ENCODE measurements at places on chromosomes 6 and 20.

DNA sequence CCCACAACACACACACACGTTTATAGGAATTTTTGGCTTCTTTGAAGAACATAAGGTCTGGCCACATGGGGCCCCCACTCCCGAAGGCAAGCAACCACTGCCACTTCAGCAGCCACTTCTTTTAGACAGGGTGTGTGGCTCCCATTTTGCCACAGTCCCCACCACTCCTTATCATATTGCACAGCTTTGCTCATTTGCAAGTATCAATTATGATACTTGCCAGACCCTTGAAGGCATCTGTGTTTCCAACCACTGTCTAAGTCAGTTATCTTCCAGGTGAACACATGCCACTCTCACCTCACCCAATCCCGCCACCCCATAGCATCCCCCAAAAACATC, 73.1 kb downstream of the NOL4L start:
- DNase-seq = no peak

DNA sequence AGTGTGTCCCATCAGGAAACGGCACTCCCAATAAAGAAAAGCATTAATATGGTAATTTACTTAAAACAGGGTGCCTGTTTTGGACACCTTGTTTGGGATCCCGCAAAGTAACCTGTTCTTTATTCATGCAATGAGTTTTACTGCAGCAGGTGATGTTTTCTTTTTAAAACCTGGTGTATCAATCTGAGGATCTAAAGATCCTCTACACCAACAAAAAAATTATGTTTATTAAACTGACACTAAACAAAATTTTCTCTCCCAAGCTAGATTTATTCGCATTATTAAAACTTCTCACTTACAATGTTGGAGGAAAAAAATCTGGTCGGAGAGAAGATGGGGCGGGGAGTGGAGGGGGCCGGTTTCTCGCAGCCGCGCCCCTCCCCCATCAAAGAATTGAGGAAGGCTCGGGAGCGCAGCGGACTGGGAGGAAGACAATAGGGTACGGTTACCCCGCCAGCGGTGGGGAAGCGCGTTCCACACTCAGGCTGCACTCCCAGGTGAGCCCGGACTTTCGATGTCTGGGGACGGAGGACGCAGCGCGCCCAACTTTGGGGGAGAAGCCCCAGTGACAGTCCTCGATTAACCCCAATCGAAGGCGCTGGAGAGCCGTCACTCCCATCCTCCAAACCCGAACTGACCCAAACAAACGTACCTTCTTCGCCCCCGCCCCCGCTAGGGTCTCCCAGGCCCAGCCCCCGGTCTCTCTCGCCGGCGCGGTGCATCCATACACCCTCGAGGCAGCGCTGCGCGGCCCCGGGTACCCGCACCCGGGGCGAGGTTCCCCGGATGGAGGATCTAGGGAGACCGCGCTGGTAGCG, 1.3 kb downstream of the CD24 start:
- no peak for DNase-seq

DNA sequence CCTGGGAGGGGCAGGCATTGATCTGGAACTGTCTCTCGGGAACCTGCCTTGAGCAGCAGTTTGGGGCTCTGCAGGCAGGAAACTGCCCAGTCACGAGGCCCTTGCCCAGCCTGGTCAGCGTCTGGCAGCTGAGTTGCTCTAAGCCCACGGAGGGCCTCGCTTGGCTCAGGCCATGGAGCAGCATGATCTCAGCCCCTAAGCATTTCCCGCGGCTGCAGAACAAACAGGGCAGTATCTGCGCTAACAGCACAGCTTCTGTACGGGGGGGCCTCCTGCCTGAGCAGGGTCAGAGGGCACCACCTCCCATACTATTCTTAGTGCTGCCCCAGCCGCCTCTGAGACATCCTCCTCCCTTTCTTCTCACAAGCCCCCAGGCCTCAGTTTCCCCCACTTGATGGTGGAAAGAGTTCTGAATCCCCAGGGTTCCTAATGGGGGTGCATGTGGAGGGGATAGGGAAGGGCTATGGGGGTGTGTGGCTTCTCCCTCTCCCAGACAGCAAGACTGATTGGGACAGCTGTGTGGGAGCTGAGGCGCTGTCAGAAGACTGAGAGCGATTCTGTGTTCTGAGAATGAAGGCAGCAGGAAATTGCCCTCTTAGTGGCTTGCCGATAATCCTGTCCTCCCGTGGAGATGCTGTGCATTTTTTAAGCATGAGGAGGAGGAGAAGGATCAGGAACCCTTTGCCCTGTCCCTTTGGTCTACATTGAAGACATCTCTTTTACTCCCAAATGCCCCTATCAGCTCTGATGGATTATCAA, 46.4 kb downstream of the MOCS1 start:
- no peak for DNase-seq

DNA sequence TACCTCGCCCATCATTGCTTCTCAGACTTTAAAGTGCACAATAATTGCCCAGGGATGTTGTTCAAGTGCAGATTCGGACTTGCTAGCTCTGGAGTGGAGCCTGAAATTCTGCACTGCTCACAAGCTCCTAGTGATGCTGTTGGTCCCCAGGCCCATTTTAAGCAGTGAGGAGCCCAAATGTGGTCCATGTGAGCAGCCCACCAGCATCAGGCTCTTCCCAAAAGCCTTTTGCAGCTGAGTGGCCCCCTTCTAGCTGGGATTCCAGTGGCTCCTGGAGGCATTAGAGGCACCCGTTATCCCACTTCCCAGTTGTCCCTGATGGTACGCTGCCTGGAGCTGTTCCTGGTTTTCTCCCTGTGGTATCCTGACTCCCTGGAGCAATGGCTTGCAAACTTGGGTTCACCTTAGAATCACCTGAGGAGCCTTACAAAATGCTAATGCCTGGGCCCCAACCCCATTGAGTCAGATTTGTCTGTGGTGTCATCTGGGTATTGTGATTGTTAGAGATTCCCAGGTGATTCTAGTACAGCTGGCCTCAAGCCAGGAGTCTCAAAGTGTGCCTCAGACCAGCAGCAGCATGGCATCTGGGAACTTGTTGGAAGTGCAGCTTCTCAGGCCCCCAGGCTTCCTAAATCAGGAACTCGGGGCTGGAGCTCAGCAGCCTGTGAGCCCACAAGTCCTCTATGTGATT, 186.9 kb upstream of the SLC24A3 start:
- no peak for DNase-seq

DNA sequence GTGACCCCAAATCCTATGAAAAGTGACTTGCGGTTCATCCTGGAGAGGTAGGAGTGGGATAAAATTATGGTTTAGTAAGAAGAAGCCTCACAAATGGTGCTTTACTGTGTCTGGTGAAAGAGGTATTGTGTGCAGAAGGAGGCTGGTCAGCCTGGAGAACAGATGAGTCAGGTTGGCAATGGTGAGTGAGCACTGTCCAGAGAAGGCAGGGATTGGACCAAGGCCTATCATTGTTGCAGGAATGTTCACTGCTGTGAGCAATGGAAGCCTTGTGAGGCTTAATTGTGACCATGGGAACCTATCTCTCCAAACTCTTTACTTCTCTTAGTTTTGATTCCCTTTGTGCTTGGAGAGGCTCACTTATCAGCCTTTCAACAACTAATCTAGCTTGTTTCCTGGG, 89.0 kb upstream of the KCNK16 start:
- no peak for DNase-seq

DNA sequence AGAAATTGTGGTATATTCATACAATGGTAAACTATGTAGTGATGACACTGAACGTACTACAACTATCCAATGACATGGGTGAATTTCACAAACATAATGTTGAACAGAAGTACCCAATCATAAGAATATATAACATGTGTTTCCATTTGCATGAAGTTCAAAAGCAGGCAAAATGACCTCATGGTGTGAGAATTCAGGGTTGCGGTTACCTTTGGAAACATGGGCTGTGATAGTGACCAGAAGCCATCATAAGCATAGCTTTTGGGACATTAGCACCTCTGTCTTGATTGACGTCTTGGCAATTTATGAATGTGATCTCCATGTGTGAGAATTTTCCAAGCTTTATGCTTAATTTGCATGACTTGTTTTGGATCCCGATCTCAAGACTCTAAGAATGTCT, 500.1 kb upstream of the JAG1 start:
- no peak for DNase-seq

- DNase-seq = no peak
These were observed 8.7 kb downstream of the RNF24 start for GRCh38 chr20:4006640-4007039.

DNA sequence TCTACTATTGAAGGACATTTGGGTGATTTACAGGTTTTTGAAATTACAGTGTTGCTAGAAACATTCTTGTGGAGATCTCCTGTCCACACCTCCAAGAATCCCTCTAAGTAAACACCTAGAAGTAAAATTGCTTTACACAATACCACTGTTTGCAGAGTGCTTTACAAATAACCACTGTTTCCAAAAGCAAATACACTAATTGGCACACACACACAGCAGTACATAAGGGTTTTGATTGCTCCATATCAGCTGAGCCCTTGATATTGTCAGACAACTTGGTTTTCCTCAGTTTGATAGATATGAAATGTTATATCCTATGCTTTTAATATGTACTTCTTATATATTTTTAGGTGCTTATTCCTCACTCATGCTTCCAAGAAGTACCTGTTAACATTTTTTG, 6.3 kb downstream of the HMGN4 start:
- DNase-seq = no peak

GRCh38 chr6:108751851-108752732, 96.1 kb upstream of the ARMC2 start:
- no peak for DNase-seq

DNA sequence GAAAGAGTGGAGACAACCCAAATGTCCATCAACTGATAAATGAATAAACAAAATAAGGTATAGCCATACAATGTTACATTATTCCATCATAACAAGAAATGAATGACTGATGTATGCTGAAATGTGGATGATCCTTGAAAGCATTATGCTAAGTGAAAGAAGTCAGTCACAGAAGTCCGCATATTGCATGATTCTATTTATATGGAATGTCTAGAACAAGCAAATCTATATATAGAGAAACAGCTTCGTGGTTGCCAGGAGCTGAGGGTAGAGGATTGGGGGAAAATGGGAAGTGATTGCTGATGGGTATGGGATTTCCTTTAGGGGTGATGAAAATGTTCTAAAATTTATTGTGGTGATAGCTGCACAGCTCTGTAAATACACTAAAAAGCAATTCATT, 196.8 kb downstream of the ATXN1 start:
- no peak for DNase-seq

- no peak for DNase-seq
These were observed 52.2 kb downstream of the LYRM4 start for GRCh38 chr6:5208471-5208971.

DNA sequence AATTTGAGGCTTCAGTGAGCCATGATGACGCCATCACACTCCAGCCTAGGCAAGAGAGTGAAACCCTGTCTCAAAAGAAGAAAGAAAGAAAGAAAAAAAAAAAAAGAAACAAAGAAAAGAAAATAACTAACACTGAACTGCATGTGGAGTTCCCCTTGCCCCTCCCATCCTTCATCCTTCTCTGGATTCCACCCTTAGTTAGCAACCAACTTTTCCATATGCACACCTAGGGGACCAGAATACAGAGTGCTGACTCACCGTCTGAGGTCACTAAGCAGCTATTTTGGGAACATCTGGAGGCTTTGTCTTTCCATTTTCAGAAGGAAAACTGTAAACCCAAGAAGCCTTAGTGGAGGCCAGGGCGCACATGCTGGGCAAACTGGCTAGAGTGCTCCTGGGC, 257.4 kb downstream of the MAFB start:
- DNase-seq = no peak

DNA sequence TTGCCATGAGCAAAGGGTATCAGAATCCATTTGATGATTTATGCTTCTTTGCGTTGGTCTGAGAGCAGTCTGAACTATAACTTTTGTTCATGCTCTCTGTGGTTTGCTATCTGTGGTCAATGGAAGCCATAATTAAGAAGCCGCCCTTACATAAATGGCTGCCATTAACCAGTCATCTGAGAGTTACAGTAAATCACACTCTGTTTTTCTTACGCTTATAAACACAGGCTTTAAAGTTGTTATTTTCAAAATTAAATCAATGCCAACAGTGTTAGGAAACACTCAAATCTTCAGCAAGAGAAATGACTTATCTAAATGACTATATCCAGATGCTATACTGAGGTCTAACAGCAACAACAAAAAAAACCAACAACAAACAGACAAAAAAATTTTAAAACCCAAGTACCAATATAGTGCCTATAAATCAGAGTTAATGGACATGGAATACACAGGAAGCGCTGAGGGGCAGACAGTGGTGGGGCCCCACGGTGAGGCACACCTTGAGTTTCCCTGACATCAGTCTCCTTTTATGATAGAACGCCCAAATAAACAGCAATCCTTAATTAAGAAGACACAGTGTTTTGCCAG, 108.0 kb upstream of the C6orf118 start:
- DNase-seq = no peak

- DNase-seq = no peak
These were observed 164.5 kb upstream of the RIPOR2 start for GRCh38 chr6:25100288-25100687.

GRCh38 chr6:124355146-124355545, 551.5 kb downstream of the NKAIN2 start:
- no peak for DNase-seq

DNA sequence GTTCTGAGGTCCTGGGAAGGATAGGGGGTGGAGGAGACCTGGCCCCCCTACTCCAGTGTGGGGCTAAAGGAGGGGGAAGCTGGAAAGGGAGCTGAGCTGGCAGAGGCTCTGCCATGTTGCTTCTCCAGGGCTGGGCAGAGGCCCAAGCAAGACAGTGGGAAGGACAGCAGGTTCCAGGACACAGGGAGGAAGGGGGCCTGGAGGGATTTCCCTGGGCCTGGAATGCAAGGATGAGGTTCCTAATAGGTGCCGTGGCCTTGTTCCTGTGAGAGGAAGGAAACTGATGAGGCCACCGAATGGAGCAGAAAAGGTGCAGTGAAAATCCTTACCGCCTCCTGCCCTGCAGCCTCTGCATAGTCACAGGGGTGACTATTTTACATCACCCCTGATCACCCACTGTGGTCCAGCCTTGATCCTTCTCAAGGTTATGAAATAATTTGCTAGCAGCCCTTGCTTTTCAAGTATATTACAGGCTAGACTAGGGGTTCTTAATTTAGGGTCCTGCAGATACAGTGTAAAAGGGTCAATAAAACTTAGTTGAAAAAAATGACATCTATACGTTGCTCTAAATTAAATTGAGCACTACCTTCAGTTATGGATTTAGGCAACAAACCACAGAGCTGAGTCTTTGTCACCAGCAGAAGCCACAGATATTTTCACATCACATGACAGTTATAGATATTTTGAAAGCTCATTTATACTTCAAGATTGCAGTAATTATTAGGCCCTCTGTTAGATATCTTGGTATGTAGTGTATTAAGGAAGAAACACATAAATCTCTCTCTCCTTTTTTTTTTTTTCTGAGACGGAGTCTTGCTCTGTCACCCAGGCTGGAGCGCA, 45.7 kb upstream of the RNF24 start:
- no peak for DNase-seq

All from stimulated activated naive CD4-positive, alpha-beta T cell treated with Interleukin-2 at 50 U/mL for 16 hours (primary cell).